Stimulated activated CD8-positive, alpha-beta memory T cell treated with anti-CD3 and anti-CD28 coated beads, Interleukin-7, amount 100 ng/mL, for 1 hour (primary cell): ENCODE measurements at places on chromosomes 11 and 22.

GRCh38 chr11:128895526-128895925 is 4.4 kb downstream of the KCNJ5 start:
- DNase-seq, result no peak

DNA sequence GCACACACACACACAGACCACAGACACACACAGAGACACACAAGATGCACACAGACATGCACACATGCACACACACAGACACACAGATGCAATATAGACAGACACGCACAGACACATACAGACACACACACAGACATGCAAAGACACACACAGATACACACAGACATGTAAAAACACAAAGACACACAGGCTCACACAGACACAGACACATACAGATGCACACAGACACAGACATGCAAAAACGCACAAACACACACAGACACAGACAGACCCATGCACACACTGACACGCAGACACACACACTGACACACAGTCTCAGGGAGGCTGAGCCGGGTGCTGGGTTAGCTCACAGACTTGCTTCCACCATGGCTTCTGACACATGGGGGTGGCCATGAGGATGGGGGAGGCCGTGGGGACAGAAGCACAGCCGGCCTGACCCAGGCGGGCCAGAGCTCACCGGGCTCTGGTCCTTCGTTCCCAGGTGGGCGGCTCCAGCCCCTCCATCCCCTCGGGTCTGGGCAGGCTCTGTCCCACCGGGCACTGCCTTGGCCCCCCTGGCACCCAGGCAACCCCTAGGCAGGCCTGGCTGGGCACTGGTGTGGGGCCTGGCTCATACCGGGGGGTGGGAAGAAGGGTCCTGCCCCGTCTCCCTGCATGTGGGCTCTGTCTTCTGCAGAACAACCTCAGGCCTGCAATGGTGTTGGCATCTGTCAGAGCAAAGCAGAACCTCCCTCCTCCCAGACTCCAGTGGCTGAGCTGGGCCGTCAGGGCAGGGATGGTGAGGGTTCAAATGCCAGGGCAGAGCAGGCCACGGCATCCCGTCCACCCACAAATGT is 1489.5 kb downstream of the BRD1 start:
- no peak for DNase-seq

DNA sequence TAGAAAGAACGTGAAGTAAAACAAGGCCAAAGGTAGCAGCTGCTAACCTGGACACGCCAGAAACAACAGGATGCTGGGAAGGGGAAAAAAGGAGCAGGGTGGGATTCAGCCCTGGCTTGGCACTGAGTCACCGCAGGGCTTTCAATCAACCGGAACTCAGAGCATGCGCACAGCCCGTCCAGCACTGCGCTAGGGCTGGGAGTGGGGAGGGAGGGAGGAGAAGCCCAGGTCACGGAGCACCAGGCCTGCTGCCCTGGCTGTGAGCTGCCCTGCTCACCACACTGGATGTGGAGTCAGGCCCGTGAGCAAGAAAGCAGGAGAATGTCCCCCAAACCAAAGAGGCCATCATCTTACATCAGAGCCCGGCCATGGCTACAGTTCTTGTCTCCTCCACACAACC is 51.5 kb downstream of the APOL1 start:
- no peak for DNase-seq

- no peak for DNase-seq
These were observed 96.6 kb upstream of the AKIP1 start for GRCh38 chr11:8814209-8814922.

DNA sequence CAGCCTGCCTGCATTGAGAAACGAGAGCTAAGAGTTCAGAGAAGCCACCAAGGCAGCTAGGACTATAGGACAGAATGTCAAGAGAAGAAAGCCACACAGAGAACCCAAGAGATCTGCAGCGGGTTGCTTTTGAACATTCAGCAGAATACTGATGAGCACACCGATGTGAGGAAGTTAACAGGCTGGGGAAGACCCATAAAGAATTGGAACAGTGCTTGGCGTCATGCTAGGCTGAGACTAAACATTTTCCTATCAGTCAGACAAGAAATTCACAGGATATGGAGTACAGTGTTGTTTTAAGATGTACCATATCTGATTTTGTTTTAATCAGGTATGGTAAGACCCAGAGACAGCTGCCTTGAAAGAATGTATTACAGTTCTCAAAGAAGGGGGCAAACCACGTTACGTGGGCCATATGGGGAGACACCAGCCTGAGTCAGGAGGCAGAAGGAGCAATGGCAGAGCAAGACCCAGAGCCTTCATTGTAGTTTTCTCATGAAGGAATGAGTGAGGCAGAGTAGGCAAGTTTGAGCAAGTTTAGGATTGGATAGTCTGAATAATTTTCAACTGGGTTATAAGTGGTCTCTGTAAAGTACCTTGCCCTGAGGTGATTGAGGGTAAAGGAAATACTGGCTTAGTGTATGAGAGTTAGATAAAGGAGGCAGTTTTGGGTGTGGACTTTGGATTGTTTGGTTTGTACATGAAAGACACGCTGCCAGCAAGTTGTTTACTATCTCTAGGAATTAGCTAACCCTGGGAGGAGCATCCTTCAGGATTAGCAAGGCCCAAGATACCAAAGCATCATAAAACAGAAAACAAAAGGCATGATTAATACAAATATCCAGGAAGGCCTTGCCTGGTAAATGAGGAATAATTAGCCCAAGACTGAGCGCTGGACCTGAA is 14.3 kb downstream of the LRRC75B start:
- DNase-seq, result no peak

DNA sequence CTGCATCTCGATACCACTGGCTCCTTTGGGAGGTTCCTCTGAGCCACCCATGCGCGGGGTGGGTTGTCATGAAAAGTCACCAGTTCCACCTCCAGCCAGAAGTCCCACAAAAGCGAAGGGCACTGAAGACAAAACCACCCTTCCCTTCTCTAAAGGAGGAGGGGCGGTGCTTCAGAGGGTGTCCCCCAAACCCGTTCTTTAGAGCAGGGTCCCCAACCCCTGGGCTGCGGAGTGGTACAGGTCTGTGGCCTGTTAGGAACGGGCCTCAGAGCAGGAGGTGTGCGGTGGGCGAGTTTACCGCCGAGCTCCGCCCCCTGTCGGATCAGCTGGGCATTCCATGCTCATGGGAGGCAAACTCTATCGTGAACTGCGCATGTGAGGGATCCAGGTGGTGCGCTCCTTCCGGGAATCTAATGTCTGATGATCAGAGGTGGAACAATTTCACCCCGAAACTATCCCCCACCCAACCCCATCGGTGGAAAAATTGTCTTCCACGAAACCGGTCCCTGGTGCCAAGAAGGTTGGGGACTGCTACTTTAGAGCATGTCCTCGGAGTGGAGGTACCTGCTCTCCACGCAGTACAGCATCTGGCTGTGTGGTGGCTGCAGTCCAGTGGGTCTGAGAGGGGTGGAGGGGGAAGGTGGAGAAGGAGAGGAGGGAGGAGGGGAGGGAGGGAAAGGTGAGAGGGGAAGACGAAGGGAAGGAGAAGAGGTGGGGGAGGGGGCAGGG is 72.9 kb upstream of the SEPTIN5 start:
- DNase-seq, result no peak

DNA sequence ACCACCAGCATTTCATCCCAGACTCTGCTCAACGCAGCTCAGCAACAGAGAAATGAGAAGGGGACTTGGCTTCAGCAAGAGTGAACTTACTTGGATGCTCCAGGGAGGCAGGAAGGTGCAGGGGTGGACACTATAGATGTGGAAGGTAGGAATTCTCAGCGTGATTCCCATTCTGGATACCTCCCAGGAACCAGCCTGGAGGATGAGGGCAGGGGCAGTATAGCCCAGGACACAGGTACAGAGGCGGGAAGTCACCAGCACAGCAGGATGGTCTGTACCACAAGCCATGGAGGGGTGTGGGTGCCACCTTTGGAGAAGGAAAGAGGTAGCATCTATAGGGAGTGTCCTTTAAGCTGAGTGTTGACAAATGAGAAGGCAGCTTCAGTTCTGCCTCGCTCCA is 1275.2 kb downstream of the TBC1D22A start:
- no peak for DNase-seq

DNA sequence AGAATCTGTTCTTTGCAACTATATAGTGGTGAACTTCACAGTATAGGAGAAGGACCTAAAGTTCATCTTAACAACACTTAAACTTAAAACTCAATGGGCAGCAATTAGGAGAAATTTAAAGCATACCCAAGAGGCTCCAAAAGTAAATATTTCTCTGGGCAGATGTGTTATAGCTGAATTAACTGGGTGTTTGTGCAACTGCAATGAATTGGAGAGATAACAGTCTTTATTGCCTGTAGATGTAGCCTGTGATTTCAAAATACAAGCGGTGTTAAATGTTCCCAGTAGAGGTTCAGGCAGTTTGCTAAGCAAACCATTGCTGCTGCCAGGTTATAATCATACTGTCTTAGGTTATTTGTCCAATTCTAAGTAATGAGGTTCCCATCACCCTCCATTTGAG is 294.1 kb upstream of the MTNR1B start:
- DNase-seq, result no peak

DNA sequence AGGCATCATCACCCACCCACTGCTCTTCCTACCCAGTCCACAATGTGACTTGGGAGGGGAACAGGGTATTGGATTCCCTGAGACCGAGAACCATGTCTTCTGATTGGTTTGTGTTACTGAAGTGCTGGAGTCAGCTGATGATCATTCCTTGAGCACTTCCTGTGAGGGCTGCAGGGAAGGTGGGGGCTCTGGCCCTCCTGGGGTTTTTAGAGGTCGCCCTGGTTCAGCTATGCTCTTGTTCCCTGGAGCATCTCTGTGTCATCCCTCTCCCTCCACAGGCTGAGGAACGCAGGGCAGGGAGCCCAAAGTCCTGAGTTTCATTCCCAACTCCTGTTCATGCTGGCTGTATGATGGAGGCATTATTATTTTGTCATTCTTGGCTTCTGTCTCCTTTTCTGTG is 6.7 kb downstream of the ZC3H7B start:
- no peak for DNase-seq

- DNase-seq, result no peak
These were observed 123.8 kb downstream of the DDX10 start for GRCh38 chr11:108788565-108789199.

DNA sequence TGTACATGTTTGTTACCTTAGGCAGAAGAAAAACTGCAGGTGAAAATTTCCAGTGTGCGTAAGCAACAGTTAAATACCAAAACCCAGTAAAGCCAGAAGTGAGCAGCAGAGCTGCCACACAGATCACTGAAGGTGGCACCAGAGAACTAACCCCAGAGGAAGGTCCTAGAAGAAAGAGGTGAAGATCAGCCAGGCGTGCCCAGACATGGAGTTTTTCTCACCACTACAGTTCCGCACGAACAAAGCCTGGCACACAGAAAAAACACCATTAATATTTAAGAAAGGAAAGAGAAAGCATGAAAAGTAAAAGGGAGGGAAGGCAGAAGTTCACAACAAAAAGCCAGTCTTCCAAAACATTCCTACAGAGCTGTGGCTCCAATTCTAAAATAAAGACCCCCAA is 60.7 kb downstream of the STK33 start:
- no peak for DNase-seq

DNA sequence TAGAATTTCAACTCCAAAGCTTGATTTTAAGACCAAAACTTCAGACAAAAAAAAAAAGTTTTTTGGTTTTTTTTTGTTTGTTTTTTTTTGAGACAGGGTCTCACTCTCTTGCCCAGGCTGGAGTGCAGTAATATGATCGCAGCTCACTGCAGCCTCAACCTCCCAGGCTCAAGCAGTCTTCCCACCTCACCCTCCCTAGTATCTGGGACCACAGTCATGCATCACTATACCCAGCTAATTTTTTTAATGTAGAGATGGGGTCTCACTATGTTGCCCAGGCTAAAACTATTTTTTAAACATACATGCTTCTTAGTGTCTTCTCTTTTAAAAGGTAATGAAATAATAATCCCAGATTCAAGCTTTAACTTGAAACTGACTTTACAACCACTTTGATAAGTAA is 35.4 kb upstream of the GRK2 start:
- DNase-seq, result no peak

- no peak for DNase-seq
These were observed 41.0 kb downstream of the CEP57 start for GRCh38 chr11:95831198-95831883.

DNA sequence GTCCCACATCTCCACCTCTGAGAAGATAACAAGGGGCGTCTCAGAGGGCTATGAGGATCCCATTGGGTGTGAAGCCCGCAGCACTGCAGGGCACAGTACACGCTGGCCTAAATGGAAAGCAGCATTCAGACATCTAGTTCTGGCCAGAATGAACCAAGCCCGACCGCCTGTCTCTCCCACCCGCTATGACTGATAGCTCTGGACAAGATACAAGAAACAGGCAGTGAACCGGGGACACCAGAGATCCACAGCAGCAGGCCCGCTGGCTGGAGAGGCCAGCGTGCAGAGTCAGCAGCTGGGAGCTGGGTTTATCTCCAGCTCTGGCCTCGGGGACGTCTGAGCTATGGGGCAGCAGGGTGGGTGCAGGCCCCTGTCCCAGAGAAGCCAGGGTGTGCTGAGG is 9.6 kb downstream of the CERK start:
- DNase-seq, result no peak

- no peak for DNase-seq
These were observed 495 bp downstream of the HYOU1 start for GRCh38 chr11:119056421-119056999.

GRCh38 chr11:133928628-133929059 is 28.1 kb downstream of the IGSF9B start:
- DNase-seq, result no peak

DNA sequence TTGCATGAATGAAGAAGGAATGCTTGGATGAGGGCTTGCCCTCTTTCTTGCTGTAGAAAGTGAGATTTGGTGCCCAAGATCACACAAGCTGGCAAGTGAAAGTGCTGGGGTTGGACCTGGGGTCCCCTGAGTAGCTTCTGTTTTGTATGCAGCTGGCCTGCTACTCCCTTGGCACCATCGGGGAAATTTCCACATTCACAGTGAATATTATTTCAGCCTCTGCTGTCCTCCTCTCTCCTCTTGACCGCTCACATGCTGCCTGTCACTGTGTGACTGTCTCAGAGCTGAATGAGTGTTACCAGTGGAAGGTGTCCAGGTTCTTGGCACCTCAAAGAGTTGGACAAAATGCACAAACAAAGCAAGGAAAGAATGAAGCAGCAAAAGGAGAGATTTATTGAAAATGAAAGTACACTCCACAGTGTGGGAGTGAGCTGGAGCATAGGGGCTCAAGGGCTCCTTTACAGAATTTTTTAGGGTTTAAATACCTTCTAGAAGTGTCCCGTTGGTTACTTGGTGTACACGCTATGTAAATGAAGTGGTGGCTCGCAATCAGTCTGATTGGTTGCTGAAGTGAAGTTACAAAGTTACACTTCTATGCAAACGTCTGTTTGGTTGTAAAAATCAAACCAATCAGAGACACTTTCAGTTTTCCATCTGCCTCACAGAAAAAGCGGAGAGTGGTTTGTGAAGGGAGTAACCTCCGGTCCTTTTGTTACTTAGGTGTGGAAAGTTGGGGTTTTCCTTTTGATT is 87.4 kb downstream of the DEPDC5 start:
- no peak for DNase-seq

- DNase-seq, result no peak
These were observed 80.7 kb upstream of the PPARA start for GRCh38 chr22:46069521-46070214.
